ENCODE measurements at places on chromosomes 11 and 22. TPM values are rescaled to one million over a fixed set of nuclear protein-coding genes. Genes with fewer than 3 reads are reported as not detected.

Gene UPB1
- total RNA-seq: not detected

Gene SHANK2
- total RNA-seq: 4.0 TPM

Gene MOGAT2
- total RNA-seq: not detected

Gene SPDYC
- total RNA-seq: not detected

Gene PLA2G3
- total RNA-seq: 0.21 TPM

DNA sequence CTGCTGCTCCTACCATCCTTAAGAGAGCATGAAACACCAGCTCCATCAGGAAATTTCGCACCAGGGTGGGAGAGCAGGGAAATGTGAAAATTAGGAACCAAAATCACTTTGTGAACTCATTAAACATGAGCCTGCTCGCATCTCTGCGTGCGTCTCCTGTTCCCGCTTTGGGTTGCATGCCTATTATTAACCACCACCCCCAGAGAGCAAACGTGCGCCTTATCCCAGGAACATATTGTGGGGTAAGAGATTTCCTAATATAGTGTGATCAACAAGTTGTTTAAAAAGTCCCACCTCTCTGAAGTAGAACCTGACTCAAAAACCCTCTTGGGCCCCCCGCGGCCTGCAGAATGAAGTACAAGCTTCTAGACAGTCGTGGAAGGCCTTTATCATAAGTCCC lies 115.0 kb downstream of the TENM4 start:
- DNase-seq: no peak

GRCh38 chr11:87712391-87712790 lies 462.9 kb downstream of the RAB38 start:
- no peak for DNase-seq

DNA sequence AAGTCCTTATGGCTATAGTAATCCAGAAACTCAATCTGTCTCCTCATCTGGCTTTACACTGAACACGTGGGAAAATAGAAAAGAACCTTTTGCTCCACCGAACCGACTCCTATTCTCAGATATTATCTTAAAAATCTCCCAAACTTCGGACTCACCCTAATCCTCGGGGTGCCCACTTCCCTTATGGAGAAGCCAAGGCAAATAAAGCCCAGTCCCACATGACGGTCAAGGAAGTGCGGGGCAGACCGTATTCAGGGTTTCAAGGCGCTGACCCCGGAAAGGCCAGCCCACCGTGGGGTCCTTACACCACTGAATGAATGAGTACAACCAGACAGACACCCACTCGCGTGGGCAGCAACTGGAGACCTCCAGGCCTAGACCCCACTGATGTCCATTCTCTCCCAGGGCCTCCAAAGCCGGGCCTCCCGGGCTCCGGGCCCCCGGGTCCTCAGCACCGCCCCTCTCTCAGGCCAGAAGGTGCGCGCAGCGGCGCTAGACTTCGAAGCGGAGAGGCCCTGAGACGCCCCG lies 489 bp downstream of the NUP98 start:
- DNase-seq: no peak

GRCh38 chr22:39962071-39962470 lies 1.9 kb downstream of the TMA7B start:
- DNase-seq: no peak

Measured in myocyte (in vitro differentiated cells).